ENCODE measurements at places on chromosomes 12 and 14.

DNA sequence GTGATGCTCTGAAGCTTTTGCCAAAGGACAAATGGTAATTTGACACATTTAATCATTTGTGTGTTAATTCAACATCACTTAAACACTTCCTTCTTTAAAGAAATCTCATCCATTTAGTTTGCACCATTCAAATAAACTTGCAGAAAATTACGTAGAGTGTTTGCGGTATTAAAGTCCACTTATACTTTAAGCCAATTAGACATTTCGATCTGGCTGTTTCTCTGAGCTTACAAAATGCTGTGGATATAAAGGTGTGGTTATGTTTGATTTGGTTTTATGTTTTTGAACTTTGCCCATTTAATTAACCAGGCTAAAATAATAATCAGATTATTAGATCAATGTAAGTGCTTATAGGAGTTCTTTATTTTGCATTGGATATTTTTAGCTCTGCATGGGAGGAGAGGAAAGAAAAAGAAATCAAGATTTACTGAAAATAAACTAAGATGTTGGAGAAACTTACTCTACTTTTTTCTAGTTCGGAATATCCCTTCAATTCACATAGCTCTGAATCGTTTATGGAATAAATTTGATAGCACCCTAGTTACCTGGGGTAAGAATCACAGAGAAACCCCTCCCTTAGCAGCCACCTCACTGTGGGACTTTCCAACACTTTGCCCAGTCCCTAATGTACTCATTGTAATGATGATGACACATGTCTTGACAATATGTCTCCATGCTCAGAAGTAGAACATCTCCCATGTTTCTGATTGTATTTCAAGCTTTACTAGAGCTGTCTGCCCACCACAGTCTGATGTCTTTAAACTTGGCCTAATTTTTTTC lies 268.0 kb downstream of the BTG1 start:
- DNase-seq, result no peak

DNA sequence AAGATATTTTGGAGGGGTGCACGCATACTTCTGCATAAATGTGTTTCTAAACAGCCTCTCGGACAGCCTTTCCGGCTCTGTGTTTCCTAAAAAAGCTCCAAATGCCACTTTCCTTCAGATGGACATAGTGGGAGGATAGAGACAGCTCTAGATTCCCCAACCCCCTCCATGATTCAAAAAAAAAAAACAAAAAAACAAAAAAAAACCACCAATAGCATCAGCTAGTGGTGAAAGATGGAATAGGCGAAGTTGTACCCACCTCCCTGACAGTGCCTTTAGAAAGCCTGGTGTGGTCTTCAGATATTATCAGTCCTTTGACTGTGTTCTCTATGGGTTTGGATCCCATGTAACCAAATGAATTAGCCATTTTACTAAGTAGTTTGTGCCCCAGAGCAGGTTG lies 94.1 kb downstream of the PHETA1 start:
- DNase-seq, result peak; percentile 45

GRCh38 chr14:93481758-93482157 lies 51.0 kb downstream of the UNC79 start:
- DNase-seq, result no peak

- no peak for DNase-seq
Observed at GRCh38 chr14:85223667-85224066, 306.3 kb upstream of the FLRT2 start.

- no peak for DNase-seq
Observed at GRCh38 chr12:28350502-28350901, 160.2 kb downstream of the CCDC91 start.

DNA sequence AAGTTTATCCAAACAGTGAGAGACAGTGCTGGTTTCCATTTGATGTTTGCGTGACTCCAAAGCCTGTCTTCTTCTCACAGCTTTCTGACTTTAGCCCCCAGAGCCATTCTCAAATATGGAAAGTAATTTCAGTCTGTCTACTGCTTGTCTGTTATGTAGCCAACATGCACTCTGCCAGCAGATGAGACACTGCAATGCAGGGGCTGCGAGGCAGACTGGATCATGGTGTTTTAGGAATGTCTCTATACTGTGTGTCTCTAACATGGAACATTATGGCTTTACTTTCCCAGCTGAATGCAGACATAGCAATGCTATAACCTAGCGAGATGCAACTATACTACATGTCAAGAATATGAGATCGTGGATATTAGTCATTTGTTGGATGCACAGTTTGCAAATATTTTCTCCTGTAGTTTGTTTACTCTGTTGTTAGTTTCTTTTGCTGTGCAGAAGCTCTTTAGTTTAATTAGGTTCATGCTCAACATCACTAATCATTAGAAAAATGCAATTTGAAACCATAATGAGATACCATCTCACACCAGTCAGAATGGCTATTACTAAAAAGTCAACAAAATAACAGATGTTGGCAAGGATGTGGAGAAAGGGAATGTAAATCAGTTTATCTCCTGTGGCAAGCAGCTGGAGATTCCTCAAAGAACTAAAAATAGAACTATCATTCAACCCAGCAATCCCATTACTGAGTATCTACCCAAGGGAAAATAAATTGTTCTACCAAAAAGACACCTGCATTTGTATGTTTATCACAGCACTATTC lies 235.8 kb upstream of the TMTC1 start:
- DNase-seq, result no peak

GRCh38 chr12:27968972-27969623 lies 3.4 kb downstream of the PTHLH start:
- peak; percentile 33 for DNase-seq

DNA sequence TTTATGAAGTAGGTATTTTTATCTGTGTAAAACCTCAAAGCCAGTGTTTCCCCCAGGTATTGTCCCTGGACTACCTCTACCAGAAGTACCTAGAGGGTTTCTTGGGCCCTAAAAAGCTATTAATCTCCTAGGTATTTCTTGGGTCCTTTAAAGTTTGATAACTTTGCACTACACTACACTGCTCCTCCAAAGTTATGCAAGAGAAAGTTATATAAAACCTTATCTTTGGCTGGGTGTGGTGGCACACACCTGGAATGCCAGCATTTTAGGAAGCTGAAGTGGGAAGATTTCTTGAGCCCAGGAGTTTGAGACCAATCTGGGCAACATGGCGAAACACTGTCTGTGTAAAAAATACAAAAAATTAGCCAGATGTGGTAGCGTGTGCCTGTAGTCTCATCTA lies 34.9 kb downstream of the PTPN21 start:
- DNase-seq, result no peak

- peak; percentile 77 for DNase-seq
Observed at GRCh38 chr14:96176275-96176674, 28.4 kb upstream of the BDKRB2 start.

DNA sequence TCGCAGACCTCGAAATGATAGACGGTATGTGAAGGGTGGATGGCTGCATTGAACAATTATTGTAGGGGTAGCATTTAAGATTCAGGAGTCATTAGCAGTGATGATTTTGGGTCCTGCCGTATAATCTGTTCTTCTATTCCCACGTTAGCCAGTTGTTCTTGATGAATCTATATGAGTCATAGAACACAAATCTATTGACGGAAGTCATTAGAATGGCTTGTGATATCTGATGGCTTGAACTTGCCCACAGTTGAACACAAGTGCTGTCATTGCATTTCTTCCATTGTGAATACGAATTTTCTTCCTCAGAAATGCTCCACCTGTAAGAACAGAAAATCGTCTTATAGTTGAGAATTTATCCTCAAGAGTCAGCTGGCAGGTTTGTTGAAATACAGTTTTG lies 1.9 kb downstream of the SRSF5 start:
- no peak for DNase-seq

DNA sequence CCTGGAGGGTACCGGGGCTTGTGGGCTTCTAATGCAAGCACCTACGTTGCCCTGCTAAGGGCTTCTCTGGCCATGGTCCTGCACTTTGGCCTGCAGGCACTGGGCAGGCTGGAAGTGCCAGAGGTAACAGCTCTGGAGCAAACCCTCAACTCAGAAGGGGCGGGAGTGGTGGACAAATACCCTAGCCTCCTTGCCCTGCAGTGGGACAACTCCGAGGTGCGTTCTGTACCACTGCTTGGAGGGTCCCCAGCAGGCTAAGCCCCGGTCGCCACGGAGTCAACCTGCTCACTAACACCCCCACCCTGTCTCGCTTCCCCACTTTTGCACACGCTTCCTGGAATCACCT lies 20.4 kb upstream of the BEGAIN start:
- no peak for DNase-seq

- DNase-seq, result peak; percentile 63
Observed at GRCh38 chr12:126874427-126875026, 1392.4 kb upstream of the TMEM132C start.

DNA sequence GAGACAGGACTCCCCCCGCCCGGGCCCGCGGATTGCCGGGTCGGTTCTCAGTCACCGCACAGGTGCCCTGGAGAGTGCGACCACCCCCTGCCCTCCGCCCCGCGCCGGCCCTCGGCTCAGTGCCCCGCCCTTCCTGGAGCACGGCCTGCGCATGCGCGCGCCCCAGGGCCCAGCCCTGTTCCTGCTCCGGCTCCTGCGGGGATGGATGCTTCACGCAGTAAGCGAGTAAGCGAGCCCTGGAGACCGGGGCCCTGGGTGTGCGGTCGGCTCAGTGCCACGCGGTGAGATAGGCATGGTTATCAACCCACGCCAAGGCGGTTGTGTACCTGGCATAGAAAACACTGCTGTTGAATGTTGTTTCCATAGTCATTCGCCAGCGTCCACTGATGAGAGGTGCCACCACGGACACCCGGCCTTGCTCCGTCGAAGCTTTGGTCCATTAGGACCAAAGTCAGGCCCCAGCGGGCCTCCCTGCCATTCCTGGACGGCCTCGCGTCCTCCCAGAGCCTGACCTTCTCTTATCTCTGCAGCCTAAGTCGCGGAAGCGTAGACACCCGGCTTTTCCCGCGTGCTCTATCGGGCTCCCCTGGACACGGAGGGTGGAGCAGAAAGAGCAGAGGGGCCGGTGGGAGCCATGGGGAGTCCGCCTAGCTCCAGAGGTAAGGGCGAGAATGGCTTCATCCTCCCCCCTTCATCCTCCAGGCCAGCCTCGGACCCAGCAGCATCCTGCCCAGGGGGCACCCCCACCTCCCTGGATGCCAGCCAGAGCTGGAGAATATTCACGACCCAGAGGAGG lies 90.6 kb downstream of the PAPOLA start:
- DNase-seq, result peak; percentile 94

GRCh38 chr12:88944397-88944796 lies 364.1 kb upstream of the KITLG start:
- no peak for DNase-seq

GRCh38 chr12:66637699-66638301 lies 41.1 kb downstream of the GRIP1 start:
- DNase-seq, result no peak

GRCh38 chr14:65949711-65950516 lies 536.3 kb upstream of the CCDC196 start:
- DNase-seq, result no peak

- DNase-seq, result no peak
Observed at GRCh38 chr12:130799051-130799450, 40.0 kb downstream of the STX2 start.

- DNase-seq, result no peak
Observed at GRCh38 chr14:99872786-99873440, 79.7 kb downstream of the EML1 start.

GRCh38 chr12:51593539-51593938 lies 2.5 kb downstream of the SCN8A start:
- DNase-seq, result peak; percentile 63

DNA sequence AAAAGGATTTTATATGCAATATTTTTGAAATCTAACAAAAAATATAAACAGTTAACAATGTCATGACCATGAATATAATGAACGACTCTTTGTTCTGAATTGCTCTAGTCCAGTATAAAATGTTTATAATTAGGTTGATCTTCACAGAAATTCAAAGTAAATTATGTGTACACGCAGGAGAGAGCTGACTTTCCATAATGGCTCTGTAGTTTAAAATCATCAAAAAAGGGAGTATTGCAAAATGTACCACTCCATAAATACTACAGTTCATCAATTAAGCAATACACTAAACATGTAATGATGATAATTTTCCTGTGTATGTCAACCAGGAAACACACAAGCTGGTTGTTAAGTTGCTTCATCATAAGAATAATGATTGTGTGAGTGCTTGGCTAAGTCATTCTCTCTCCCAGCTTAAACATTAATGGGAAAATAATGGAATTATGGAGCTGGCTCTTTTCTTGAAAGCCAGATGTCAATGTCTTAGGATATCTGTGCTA lies 189.5 kb upstream of the PLEKHG7 start:
- DNase-seq, result no peak

GRCh38 chr14:65780566-65780965 lies 368.0 kb downstream of the FUT8 start:
- no peak for DNase-seq

GRCh38 chr14:68357777-68358176 lies 435.1 kb downstream of the ZFP36L1 start:
- no peak for DNase-seq

GRCh38 chr12:12822886-12823285 lies 9.7 kb downstream of the DDX47 start:
- DNase-seq, result no peak

GRCh38 chr12:79414252-79414651 lies 276.5 kb downstream of the PAWR start:
- DNase-seq, result no peak

DNA sequence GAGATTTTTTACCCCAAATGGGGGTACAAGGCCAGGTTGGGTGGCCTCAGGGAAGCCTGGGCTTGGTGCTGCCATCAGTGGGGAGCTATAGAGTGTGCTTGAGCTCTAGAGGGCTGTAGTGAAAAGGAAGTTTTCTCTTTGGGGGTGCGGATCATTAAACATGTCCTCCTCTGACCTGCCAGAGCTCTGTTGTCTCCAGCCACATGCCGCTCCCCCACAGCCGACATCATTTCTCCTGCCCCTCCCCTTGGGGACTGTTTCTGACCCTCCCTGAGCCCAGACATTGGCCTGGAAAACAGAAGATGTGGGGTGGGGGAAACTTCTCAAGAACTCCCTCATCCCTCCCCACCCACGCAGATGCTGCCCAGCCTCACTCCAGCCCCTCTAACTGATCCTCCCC lies 25.3 kb downstream of the DTX1 start:
- no peak for DNase-seq

DNA sequence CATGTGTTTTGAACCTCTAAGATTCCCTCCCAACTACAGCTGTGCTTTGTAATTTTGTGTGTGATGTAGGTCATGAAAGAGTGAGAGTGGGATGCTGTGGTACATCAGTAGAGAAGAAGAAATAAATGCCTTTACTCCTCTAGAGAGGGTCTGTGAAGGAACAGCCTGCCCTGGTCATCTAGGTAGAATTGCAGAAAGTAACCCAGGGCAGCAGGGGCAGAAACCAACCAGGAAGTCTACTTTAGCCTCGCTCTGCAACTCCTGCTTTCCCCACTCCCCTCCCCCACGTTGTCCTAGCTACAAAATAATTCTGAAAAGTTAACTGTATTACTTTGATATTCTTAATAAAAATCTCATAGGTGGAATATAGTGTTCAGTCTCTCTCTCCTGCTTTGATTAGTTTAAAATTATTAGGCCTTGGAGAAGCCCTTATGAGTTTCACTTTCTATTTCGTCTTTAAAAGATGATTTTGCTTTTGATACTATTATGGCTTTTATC lies 7.5 kb downstream of the TBK1 start:
- peak; percentile 17 for DNase-seq

- DNase-seq, result no peak
Observed at GRCh38 chr12:91722072-91722471, 423.6 kb downstream of the BTG1 start.
